ENCODE measurements at places on chromosomes 3 and 15. TPM values are rescaled to one million over a fixed set of nuclear protein-coding genes. Genes with fewer than 3 reads are reported as not detected.
A peak's percentile ranks its signal among the peaks of the same experiment; 100 is the strongest.

Gene DPPA2
- not detected for total RNA-seq

DNA sequence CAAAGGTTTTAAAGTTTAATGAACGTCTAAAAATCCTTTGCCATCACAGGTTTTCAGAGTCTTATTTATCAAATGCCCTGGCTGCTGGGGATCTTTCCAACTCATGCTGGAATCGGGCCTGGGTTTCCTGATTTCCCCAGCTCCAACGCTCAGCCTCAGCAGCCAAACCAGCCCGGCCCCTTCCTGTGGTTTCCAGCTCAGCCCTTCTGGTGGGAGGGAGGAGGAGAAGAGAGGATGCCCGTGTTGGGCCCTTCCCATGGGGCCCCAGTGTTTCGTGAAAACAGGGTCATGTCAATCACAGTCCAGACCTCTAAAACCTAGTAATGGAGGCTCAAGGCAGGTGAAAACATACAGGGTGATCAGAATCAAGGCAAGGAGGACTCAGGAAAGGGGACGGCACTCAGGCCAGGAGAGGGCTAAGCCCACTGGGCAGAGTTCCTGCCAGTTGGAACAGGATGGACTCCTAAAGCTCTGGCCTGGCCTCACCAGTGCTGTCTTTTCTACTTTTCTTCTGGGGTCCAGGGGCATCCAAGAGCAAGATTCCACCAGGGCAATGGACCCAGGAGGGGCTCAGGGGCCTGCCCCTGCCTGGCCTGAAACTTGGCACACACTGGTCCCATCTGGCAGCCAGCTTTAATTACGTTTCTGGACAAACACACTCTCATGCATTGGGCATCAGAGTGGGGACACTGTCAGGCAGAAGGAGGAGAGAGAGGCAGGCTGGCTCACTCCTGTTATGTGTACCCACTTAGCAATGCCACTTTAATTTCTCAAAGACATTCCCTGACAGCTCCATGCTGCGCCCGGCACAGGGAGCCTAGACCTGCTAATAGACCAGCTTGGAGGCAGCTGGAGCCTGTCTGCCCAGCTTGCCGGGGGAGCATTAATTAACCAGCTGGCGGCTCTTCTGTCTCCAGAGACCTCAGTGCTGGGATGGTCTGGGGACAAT lies 194.6 kb downstream of the FAM43A start:
- ATAC-seq, result peak; percentile 37

DNA sequence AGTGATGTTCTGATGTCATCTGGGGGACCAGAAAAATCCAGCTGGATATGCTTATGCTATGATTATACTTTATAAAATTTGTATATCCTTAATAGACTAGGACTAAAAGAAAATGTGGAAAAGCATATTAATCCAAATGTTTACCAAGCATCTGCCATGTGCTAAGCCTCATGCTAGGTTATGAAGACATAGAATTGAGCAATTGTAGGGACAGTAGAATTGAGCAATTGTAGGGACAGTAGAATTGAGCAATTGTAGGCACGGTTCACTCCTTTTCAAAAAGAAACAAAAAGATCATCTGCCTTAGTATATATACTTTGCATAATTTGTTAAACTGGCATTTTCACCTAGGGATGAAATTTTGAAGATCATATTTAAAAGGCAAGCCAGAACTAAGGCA lies 18.3 kb downstream of the ABHD5 start:
- no peak for ATAC-seq

DNA sequence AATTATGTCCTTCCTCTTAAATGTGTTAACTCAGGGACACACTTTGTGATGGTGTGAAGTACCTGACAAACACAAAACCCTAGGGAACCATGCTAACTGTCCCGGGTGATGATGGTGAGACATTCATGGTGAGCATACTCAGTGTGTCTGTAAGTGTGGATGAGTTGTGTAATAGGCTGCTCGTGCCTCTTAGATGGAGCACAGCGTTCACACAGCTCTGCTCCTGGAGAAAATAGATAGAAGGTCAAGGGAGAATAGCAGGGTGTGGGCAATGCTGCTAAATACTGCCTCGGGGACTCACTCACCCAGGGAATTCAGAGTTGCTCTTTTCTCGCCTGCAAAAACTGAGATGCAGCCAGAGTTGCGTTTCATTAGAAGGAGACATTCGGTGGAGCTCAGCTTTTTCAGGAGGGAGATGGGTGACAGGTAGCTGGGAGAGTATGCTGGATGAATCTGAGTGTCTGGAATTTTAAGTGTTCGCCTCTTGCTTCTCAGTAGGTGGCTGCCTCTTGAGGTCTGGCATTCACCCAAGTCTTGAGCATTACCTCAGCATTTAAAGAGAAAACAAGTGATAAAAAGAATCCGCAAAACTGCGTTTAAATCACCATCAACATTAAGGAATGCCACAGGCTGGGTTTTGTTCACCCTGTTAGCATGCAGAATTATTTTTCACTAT lies 813.2 kb downstream of the AGBL1 start:
- no peak for ATAC-seq

GRCh38 chr15:88115486-88116152 lies 140.9 kb downstream of the NTRK3 start:
- ATAC-seq, result no peak

- ATAC-seq, result peak; percentile 92
Measured at GRCh38 chr3:31635545-31635944, 102.8 kb downstream of the STT3B start.

DNA sequence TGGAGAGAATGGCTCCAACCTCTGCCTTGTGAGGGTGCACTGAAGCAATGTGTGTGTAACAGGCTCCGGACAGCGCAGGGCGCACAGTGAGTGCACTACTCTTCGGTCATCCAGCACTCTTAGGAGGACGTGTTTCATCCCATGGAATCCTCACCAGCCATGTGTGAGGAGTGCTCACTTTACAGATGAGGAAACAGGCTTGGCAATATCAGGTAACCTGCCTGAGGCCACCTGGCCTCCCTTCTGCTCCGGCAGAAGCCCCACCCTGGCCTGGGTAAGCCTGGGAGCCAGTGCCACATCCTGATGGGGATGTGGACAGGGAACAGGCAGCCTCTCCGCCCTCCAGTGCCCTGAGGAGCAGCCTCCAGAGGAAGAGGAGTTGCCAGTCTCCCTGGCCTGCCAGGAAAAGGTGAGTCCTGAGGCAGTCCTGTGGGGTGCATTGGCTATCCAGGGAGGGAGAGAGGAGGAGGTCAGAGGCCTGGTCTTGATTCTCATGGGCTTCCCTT lies 39.4 kb upstream of the LIMD1 start:
- no peak for ATAC-seq

DNA sequence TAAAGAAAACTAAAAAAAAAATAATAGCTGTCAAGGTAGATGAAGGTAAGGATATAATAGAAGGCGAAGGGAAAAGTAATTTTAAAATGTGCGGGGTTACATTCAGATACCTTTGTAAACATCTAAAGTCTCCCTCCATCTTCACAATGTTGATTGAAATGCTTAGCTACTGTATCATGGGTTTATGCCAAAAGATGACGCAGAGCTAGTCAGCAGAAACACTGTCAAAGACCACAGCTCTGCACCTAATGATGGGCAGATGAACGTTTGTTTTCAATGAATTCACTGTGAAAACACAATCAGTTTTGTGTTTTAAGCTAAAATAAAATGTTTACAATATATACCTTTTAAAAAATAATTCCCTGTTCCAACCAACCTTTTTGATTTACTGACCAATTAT lies 61.2 kb downstream of the RFTN1 start:
- ATAC-seq, result no peak

GRCh38 chr15:67836477-67836876 lies 3.4 kb downstream of the RNU6-1 start:
- no peak for ATAC-seq

- peak; percentile 56 for ATAC-seq
Measured at GRCh38 chr15:81133782-81134461, at the start of gene CFAP161. CFAP161 (plus strand) TSS chr15:81134270; CDS start chr15:81134330, 60 bp downstream.

DNA sequence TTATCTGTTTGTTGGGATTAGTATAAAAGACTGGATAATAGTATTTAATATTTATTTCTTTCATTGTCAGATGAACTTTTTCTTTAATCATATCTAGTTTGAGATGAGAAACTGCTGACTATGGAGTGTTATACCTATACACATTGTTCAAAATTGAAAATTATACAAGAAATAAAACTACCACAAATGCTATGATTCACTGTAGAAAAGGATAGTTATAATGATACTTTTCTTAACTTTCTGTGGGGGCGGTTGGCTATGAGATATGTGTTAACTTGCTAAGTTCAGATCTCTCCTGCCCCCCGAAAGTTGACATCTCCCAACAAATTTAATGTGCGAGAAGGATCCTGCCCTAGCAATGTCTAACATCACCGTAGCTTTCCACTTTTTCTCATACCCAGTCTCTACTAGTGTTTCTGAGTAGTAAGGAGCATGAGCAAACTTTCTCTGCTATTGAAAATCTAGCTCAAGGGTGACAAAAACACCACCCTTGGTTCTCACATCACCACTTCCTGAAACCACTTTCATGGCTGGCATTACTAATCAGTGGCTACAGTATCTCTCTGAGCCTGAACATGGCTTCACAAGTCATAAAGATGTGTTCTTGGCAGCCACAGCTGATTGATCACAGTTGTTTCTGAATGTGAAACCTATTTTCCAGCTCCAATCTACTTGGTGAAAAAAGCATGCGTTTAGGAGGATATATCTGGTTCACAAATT lies 15.8 kb upstream of the SAMMSON start:
- peak; percentile 62 for ATAC-seq

DNA sequence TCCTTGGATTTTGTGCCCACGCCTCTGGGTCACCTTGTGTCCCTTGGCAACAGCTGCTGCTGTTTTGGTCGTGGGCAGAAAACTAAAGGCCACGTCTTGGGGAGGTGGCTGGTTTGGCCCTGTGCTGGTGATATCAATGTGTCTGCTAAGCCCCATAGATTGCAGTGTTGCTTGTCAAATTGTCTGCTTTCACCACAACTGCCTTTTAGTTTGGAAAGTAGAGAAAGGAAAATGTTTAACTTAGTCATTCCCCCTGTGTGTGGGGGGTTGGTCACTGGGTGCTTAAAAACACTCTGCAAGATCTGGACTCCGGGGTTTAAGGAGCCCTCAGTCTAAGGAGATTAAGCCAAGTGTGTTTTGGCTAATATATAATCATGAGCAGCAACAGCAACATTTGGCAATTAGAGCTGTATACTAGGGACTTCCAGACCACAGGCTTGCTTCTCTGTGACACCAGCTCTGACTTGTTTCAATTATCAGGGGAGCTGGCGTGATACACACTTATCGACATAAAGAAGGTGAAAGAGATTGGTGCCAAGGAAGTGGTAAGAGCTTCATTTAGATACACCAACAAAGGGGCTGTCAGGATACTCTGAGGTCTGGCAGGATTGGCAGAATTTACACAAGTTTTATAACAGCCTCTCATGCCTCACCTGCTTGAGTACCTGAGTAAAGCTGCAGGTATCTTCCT lies 3.5 kb downstream of the SMAD3 start:
- peak; percentile 33 for ATAC-seq

Gene ECE2
- total RNA-seq, result not detected

DNA sequence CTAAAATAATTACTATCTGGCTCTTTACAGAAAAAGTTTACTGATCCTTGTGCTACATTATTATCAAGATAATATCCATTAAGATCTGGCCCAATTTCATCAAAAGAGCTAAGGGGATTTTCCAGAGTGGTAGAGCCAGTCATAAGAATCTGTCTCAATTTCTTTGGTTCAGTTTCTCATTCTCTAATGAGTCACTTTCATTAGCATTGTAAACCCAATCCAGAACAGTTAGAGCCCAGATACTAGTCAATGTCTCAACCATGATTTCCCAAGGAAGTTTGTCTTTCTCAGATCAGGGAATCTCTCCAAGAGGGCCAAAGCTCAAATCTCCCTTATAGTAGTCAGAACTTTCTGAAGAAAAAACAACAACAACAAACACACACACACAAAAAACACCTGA lies 131.1 kb upstream of the PPP2R3A start:
- no peak for ATAC-seq

Gene THPO
- not detected for total RNA-seq

Data from activated T-helper 17 cell treated with anti-CD3 and anti-CD28 coated beads, Interleukin-2, amount 50 U/mL, for 72 hours (primary cell).